ENCODE measurements at places on chromosomes 5 and 9. TPM values are rescaled to one million over a fixed set of nuclear protein-coding genes. Genes with fewer than 3 reads are reported as not detected.
A peak's percentile ranks its signal among the peaks of the same experiment; 100 is the strongest.

DNA sequence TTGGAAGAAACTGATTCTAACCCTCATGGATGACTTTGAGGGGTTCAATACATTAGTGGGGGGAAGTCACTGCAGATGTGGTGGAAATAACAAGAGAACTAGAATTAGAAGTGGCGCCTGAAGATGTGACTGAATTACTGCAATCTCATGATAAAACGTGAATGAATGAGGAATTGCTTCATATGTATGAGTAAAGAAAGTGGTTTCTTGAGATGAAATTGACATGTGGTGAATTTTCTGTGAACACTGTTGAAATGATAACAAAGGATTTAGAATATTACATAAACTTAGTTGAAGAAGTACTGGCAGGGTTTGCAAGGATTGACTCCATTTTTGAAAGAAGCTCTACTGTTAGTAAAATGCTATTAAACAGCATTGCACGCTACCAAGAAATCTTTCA is 113.0 kb downstream of the UGCG start:
- no peak for DNase-seq

GRCh38 chr9:127557998-127558546 is 54.0 kb upstream of the STXBP1 start:
- no peak for DNase-seq

- DNase-seq, result no peak
Observed at GRCh38 chr5:83343299-83343698, 128.2 kb upstream of the VCAN start.

F2RL2 gene
- 0.25 TPM for total RNA-seq

DNA sequence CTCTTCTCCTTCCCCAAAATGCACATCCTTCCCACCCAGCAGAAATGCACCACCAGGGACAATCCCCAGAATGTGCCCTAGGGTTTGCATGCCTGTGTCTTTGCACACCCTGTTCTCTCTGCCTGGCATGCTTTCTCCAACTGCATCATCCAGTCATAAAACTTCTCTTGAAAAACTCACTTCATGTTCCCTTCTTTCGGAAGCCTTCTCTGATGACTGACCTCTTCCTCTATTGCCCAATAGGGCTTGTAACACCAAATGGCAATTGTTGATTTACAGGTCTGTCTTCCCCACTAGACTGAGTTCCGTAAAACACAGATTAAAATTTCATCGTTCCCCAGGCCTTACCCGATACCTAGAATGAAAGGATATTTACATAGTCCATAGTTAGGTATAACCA is 83.1 kb upstream of the SPOCK1 start:
- no peak for DNase-seq

CDH12 gene
- not detected for total RNA-seq

GRCh38 chr9:122786338-122786737 is 2.4 kb upstream of the OR5C1 start:
- no peak for DNase-seq

GRCh38 chr9:35669331-35670145 is 4.2 kb upstream of the CA9 start:
- no peak for DNase-seq

DNA sequence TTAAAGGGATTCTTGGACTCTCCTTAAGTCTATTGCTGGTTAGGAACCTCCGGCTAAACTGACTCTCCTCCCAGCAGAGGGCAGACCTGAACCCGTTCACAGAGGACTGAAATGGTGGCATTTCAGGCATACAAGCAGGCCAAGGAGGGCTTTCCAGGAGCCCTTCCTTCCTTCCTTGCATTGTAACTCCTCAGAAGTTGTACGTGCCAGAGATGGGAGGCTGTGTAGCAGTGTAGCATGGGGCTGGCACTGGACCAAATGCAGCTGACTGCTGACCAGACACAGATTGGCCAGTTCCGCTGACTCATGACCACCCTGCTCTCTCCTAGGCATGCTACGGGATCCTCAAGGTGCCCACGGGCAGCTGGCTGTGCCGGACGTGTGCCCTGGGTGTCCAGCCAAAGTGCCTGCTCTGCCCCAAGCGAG is 36.4 kb downstream of the JADE2 start:
- peak; percentile 97 for DNase-seq

- DNase-seq, result no peak
Observed at GRCh38 chr5:62259699-62260250, 46.2 kb upstream of the KIF2A start.

DNA sequence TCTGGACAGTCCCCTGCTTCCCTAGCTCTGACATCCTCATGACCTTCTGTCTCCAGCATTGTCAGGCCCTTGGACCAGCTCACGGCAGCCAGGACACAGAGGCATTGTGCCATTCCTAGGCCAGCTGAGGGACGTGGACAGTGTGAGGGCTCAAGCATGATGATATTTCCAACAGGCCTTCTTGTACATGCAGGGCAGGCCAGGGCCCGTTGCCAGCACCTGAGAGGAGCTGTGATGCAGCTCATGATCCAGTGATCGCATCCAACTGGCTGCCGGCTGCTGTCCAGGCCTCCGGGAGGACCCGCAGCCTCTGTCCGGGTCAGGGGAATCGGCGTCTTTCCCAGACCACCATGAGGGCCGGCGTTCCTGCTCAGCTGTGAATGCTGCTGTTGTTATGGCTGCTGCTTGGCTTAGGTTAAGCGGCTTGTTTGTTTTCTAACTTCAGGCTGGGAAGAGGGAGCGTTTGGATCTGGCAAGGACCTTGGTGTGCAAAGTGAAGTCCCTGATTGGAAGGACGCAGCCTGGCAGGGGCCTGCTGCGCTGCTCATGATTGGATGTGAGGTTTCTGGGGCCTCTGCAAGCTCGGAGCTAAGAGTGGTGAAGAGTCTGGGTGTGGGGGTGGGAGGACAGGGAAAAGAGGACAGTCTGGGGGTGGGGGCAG is 53.8 kb downstream of the PDZD2 start:
- DNase-seq, result no peak

PPP2R2B gene
- not detected for total RNA-seq

- DNase-seq, result no peak
Observed at GRCh38 chr9:129627556-129628440, 1.8 kb downstream of the NTMT1 start.

GLRA1 gene
- not detected for total RNA-seq

LRRC26 gene
- not detected for total RNA-seq

GRCh38 chr9:69993110-69993509 is 50.5 kb upstream of the MAMDC2 start:
- no peak for DNase-seq

EIF4E1B gene
- not detected for total RNA-seq

SLC6A18 gene
- total RNA-seq, result not detected

GRCh38 chr9:119477197-119477596 is 108.0 kb upstream of the BRINP1 start:
- DNase-seq, result no peak

ZCCHC10 gene
- total RNA-seq, result 12.3 TPM

GRCh38 chr5:163473635-163474243 is 13.3 kb downstream of the HMMR start:
- DNase-seq, result peak; percentile 44

- no peak for DNase-seq
Observed at GRCh38 chr5:33936004-33936380, 194 bp upstream of the RXFP3 start.

PCSK5 gene
- 1.0 TPM for total RNA-seq

TNFSF15 gene
- total RNA-seq, result 0.90 TPM

DNA sequence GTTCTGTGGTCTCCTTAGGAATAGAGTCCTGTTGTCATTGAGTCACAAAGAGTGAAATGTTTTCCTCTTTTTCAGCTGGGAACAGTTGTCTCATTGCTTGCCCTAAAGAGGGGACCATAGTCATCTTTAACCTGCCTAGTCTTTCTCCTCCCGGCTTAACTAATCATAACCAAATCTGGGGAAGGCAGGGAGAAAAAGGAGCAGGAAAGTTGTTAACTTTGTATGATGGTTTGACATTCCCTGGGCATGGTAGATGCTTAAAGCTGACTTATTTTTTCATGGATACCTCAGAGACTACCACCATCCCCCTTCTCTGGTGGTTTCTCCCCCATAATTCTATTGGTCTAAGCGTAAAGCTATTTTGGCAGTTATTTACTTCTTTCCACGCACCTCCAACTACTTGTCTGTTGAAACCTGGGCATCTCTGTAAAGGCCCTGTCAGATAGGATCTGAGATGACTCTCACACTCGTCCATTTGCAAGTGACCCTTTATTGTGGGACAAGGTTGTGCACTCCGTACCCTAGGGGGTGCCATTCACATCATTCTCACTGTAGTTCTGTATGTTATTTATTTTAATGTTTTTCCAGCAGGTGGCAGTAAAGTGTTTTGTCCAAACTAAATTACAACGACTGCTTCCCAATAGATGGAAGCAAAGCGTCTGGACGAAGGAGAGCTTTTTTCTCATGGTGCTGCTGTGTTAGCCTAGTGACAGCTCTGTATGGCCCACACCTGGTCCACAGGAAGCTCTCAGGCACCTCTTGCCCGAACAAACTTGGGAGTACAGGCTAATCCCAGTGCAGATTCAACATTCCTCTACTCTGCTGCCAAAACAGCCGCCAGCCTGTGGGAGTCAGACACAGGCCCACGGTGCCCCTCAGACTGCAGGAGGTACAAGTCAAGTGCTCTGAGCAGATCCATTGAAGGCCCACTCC is 3.0 kb upstream of the FAM13B start:
- DNase-seq, result peak; percentile 92

SPINK7 gene
- not detected for total RNA-seq

DNA sequence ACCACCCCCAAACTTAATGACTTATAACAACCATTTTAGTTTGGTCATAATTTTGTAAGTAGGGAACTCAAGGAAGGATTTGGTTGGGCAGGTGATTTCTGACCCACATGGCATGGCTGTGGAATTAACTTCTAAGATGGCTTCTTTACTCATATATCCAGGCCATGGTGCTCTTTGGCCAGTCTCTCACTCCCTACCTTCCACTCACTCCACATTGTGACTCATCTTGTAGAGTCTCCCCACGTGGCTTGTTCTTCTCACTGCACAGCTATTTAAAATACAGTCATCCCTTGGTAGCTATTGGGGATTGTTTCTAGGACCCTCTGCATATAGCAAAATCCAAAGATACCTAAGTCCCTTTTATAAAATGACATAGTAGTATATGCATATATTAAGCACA is 76.6 kb upstream of the MAST4 start:
- DNase-seq, result no peak
